ENCODE measurements at places on chromosomes 11 and 22.

GRCh38 chr11:9516113-9516512 lies 55.3 kb downstream of the ZNF143 start:
- no peak for DNase-seq

DNA sequence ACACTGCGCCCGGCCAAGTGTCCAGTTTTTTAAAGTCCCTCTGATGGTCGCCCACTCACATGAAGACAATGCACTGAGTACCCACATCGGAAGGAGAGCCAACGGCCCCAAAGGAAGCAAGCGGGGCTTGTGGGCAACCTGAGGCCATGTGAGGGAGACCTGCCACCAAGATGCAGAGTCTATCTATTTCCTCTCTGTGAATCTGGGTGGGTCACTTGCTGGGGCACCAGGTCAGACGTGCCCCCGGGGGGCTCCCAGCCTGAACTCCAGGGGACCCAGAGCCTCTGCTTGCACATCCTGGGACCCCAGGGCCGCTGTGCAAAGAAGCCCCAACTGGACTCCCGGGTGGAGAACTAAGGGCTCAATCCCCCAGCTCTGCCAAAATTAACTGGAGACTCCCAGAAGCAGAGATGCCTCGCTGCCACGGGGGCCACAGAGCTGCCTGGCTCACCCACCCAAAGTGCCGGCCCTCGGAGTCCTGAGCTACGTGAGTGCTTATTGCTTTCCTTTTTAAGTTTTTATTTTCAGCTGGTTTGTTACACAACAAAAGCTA lies 106.4 kb downstream of the BRD1 start:
- no peak for DNase-seq

GRCh38 chr11:129268371-129268770 lies 76.2 kb upstream of the ARHGAP32 start:
- DNase-seq = no peak

DNA sequence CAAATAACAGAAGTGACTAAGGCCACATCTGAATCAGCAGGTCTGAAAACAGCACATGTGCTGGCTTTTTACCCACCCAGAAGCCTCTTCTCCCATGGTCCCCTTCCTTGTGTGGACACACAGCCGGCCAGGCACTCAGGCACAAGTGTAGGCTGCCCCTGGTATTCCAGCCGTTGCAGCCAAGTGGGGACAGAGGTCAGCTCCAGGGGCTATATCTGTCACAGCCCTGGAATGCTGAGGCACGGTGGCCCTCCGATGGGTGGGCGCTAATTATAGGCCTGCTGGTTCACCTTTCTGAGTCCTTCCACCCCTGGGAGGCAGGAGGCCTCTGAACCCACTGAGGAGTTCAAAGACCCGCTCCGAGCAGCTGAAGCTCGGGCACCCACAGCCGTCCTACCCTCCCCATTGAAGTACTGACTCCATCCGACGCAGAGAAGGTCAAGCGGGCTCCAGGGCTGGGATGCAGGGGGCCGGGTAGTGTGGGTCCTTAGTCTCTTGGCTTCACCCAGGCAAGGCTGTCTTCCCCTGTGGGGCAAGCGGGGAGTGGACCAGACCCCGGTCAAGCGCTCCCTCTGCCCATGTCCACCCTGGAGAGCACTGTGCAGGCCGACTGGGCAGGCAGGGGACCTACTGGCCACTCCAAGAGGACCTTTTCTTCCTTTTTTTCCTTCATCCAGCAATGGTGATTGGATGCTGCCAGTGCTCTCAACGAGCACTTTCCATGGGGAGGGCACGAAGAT lies 14.3 kb downstream of the FGF3 start:
- DNase-seq = no peak

GRCh38 chr11:63492441-63492840 lies 1.5 kb upstream of the PLAAT5 start:
- no peak for DNase-seq

- no peak for DNase-seq
These were observed 7.4 kb downstream of the PLXNB2 start for GRCh38 chr22:50299785-50300619.

DNA sequence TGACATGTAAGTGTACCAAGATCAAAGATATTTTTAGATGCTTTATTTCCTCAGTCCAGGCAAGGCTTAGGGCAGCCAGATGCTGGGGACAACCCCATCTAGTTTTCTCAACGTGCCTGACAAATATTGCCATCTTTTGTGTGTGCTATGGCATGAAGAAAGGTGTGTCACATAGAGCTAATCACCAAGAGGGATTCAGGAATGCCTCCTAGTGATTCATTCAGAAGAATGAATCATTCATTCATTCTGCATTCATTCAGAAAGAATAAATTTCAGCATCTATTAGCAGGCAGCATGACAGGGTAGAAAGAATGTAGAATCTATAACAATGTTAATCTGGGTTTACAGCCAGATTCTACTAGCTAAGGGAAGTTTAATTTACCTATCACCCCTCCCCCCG lies 75.4 kb upstream of the LRRC4C start:
- no peak for DNase-seq

DNA sequence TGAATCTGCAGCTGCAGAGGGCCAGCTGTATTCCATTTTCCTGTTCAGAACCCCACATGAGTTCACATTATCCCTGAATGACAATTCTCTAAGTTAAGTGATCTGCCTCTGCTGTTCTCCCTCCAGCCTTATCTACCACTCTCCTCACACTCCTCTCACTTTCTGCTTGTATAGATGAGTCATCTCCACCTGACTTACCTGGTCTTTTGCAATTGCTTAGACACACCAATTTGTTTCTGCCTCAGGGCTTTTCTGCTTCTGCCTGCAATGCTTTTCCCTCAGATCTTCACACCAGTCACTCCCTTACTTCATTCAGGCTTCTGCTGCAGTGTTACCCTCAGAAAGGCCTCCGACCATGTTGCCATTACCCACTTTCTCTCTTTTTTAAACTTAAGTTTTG lies 118.1 kb downstream of the ATM start:
- DNase-seq = no peak

- no peak for DNase-seq
These were observed 156.4 kb downstream of the FAM181B start for GRCh38 chr11:82577246-82577645.

DNA sequence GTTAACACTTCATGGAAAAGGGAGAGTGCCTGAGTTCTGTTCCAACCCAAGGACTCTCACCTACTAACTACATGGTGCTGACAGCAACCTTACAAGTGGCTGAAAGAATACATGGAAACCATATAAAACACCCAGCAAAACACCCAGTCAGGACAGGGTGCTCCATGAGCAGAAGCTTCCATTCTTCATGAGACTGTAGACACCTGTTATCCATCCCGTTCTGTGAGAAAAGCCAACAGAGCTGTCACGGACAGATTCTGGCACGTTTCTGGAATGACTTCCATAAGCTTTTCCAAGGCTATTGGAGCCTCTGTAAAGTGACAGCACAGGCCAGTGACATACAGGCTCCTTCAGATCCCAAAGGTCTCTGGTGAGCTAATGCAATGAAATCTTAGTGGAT lies 23.2 kb downstream of the PRR14L start:
- DNase-seq = no peak

- no peak for DNase-seq
These were observed 94.0 kb upstream of the APOA1 start for GRCh38 chr11:116931206-116931953.

DNA sequence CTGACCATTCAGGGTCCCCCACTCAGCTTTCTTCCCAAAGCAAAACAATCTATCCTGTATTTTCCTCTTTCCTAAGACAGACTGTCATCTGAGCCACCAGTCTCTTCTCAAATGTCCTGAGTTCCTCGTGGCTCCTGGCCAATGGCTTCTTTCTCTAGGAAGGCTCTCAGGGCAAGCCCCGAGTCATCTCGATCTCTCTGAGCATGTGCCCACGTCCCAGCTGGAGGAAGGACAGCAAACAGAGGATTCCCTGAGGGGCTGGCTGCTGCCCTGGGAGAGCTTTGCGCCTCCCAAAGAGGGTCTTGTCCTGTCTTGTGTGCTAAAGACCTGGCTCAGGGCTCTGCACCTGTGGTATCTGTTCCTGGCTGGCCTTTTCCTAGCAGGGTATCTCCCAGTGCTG lies 8.3 kb downstream of the SLC37A2 start:
- DNase-seq = no peak

DNA sequence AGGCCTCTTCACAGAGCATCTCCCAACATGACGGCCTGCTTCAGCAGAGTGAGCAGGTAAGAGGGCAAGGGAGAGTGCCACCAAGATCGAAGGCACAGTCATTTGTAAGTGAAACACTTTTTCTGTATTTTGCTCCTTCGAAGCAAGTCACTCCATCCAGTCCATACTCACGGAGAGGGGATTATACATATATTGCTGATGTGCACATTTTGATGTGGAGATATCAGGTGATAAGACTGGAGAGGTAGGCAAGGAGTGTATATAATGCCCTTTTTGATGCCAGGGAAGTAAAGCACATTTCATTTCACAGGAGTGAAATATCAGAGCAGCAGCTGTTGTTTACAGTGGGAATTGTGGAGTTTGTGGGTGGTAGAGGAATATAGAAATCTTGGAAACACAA lies 11.2 kb downstream of the PTS start:
- DNase-seq = no peak

DNA sequence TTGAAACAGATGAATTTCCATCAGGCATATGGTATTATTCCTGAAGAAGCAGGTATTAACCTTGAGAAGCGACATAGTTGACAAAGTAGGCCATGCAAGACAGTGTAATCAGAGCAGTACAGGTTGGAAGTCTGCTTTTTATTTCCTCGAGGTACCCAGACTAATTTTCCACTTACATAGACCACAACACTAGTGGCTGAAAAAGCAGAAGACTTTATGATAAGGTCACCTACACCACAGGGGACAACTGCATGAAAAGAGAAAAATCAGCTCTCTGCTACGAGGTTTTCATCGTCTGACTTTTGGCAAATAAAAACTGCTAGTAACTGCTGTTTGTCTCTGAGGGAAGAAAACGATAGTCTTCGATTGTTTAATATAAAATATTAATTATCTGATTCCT lies 77.5 kb downstream of the CNTN5 start:
- DNase-seq = no peak

DNA sequence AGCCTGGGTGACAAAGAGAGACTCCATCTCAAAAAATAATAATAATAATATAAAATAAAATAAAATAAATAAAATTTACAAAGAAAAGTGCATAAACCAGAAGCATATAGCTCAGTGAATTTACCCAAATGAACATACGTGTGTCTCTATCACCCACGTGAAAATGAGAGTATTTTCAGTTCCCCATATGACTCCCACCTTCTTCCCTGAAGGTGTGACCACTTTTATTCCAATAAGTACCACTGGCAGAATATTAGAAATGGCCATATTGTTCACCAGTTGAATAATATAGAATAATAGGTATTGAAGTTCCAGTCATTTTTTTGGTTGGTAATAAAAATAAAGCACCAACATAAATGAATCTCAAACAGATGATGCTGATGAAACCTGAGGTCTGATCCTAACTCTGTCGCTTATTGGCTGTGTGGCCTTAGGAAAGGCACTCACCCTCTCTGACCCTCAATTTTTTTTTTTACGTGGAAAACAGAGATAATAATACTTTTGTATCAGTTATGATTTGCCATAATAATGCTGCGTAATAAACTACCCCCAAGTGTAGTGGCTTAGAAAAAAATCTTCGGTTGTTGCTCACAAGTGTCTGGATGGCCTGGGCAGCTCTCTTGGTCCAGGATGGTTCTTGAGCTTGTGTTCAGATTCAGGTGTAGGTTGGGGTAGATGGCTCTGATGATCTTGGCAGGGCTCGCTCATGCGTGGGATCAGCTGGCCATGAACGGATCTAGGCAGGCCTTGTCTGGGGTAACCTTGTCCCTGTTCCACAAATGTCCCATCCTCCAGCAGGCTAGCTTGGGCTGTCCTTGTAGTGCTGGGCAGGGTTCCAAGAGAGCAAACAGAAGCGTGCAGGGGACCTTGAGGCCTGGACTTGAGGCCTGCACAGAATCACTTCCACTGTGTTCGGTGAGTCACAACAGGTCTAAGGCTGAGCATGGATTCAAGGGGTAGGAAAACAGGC lies 88.1 kb downstream of the MYO18B start:
- DNase-seq = no peak

DNA sequence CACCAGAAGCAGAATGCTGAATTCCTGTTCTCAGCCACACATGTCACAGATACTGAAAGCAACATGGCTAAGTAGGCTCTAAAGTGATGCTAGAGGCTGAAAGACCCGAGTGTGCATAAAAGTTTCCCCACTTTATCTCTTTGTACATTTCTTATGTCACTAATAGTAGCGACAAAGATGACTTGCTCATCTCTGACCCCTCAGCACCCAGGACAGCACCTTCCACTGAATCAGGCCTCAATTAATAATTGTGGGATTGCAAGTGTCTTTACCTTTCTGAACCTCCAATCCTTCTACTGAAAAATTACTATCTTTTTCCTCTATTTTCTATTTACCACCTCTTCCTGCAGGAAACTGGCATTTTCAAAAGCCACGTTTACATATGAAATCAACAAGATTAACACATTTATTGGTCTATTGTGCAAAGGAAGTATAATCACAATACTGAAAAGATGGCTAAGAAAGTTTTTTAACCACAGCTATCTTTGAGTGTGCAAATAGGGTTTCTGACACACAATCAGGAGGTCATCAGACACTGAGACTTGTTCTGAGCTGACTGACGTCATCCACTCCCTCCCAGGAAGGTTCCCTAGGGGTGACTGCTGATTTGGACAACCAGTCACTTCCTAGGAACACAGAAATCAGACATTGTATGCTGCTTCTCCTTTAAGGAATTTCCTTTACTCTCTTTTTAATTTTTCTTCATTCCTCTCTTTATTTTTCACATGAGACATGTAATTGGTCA lies 213.9 kb upstream of the ISX start:
- no peak for DNase-seq

DNA sequence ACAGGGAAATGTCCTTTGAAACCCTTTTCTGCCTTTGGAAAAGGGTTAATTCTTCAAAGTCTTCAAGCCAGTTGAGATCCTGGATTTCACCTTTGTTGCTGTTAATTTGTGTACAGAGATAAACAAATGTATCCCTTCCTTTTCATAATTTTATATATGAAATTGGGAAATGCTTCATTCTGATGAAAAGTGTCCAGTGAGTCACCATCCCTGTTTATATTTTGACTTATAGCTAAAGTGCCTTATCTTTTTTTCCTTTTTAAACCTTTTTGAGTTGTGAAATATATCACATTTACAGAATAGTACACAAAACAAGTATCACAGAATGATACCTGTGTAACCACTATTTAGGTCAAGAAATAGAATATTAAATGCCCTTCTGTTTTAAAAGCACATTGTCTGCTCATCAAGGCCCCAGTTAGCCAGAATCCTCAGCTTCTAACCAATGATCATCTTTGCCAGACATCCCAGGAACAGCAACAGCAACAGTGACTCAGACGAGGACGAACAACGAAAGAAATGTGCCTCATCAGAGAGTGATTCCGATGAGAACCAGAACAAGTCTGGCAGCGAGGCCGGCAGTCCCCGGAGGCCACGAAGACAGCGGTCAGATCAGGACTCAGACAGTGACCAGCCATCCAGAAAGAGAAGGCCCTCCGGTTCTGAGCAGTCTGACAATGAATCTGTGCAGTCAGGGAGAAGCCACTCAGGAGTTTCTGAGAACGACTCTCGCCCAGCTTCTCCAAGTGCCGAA lies 27.3 kb downstream of the CTR9 start:
- DNase-seq = no peak
